ENCODE measurements at places on chromosomes 4 and X.

GRCh38 chr4:5955856-5956255 is 62.4 kb downstream of the C4orf50 start:
- DNase-seq = no peak

DNA sequence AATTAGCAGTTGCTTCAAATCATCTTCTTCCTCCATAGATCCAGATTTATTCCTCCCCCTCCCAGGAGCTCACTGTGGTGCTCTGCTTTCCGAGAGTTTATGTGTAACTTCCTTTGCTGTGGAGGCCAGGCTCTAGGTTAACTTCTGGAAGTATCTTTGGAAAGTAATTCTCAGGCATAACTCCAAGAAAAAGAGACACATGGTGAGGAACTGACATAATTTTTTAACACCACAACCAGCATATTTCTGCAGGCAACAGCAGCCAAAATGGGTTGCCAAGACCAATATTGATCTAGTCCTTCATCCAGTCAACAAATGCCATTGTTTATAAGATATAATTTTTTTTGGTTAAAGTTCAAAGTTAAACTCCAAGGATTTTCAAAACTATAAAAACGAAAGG is 114.5 kb upstream of the RBPJ start:
- DNase-seq = no peak

GRCh38 chrX:64853424-64853823 is 122.8 kb downstream of the ZC4H2 start:
- DNase-seq = no peak

GRCh38 chrX:153688911-153689590 is 1.3 kb downstream of the SLC6A8 start:
- no peak for DNase-seq

DNA sequence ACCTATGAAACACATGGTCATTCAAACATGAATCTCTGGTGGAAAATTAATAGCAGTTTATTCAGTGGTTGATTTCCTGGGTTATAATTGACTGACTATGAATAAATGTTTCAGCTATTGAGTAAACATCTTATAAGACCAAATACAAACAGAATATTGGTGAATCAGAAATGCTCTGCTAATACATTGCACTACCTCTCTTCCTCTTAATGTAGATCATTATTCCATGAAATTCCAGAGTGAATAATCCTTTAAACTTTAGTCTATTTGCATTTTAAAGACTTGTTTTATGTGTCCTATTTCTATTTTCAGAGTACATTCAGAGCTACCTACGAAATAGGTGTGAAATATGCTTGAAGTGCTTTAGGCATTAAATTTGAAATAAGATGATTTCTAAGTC is 715.4 kb downstream of the ADGRL3 start:
- DNase-seq = no peak

DNA sequence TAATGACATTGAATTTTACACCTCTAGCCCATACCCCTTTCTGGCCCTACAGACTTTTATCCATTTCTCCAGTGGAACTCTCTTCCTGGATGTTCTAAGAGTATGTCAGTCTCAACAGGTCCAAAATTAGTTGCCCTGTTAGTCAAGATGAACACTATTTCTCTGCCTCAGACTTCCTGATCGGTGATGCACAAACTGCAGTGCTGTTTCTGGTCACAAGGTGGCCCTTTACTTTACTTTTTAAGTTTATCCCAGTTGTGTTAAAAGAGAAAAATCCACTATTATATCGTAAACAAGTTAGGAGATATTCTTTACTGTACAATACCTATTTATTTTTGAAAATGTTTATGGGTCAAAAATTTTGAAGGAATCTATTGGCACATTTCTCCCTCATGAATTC is 13.1 kb downstream of the TCEAL7 start:
- DNase-seq = peak; percentile 16

- no peak for DNase-seq
Measured at GRCh38 chrX:118522230-118522926, 26.8 kb downstream of the DOCK11 start.

DNA sequence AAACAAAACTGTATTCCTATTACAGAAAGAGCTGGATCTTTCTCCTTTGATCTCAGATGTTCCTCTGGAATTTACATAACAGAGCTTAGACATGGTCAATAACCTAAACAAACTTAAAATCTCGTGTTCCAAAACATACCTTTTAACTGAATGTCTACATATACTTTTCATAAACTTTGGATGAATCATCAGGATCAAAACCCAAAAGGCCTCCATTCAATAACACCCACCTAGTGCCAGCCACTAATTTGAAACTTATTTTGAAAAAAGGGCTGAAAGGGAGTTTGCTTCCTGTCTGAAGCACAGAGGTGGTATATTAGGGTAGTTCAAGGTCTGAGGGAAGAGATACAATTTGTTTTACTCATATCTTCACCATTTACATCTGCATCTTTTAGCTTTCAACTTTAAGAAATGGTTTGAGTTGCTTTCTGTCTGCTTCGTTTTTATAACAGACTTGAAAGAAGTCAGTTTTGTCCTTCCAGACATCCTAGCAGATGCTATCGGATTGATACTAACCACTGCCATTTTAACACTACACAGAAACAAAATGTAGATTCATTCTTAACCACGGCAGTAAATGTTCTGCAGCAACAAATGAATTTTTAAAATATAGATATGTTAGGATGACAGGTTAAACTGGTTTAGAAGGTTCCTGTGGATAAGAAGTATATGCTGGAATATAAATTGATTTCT is 242.8 kb upstream of the DKK2 start:
- DNase-seq = no peak

- DNase-seq = no peak
Measured at GRCh38 chrX:154004315-154004714, 15.4 kb downstream of the IRAK1 start.

DNA sequence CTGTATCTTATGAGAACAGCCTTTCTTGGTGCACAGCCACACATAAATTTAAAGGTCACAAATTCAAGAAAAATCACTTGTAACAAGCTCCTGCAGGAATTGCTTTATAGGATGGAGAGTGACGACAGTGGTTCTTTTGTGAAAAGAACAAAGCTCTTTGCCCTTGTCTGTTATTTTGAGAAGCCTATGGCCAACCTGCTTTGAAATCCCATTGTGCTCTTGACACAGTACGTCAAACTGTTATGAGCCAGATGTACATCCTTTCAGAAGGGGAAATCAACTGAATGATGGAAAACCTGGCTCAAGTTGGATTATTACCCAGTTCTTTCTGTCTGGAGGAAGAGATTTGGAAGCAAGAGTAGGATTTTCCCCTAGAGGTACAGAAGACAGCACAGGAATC is 1454.2 kb downstream of the ARAP2 start:
- DNase-seq = no peak

GRCh38 chr4:106803083-106803482 is 233.0 kb downstream of the DKK2 start:
- no peak for DNase-seq

- DNase-seq = no peak
Measured at GRCh38 chr4:7717946-7718490, 221.6 kb downstream of the AFAP1 start.

GRCh38 chrX:55778322-55778721 is 60.8 kb downstream of the RRAGB start:
- DNase-seq = no peak

- no peak for DNase-seq
Measured at GRCh38 chr4:150005537-150005936, 72.7 kb upstream of the DCLK2 start.

DNA sequence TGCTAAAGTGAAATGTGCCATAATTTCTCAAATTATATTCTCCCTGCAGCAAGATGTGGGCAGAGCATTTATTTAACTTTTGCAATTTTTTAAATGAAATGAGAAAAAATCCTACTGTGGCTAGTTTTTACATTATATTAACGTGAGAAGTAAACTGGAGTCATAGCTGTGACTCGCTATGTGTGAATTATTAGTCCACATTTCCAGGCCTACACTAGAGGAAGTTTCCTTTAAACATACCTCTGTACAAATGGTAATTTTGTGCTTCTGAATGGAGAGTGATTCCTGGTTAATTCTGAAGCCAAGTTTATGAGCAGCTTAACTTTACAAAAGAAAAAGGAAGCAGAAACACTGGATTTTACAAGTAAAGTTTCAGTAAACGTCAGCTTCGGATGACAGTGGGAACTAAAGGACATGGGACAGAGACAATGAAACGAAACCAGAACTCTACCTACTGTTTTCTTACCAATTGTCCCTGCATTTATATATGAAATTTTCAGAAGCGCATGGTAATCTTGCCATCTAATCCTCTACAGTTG is 72.4 kb downstream of the FBXO8 start:
- no peak for DNase-seq

DNA sequence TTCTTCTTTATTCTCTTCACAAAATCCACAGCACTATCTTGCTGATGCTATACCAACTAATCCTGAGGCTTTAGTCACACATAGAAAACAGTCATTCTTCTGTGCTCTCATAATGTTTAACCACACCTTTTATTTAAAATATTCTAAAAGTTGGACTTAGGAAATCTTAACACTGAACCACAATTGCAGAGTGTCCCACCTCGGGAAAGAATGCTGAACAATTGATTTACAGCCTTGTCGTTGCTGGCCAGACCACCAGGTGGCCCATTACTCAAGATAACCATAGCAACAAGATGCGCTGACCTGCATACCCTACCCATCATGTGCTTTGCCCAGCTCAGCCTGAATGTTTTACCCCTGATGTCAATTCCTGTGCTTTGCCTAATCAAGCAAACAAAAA is 100.8 kb downstream of the ARSJ start:
- no peak for DNase-seq

- no peak for DNase-seq
Measured at GRCh38 chr4:6307891-6308290, 38.2 kb downstream of the WFS1 start.

DNA sequence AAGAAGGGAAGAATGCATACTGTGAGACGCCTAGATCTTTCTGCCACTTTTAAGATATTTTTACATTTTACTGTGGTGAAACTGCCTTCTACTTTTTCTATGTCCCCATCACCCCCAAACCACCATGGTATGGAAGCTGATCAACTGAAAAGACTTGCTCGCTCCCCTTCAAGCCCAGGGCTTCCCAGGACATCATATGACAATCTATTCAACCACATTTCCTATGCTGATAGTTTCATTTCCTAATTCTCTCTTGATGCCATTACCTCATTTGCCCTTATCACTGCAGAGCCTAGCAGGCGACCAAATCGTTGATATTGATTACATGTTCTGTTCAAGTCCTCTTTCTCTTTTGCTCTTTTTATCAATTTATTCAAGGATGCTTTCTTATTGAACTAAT is 40.1 kb upstream of the KLHL34 start:
- DNase-seq = no peak

GRCh38 chr4:110128472-110128919 is 69.9 kb downstream of the ELOVL6 start:
- DNase-seq = no peak

- DNase-seq = no peak
Measured at GRCh38 chr4:144562019-144562705, 83.8 kb upstream of the HHIP start.

GRCh38 chr4:34572026-34572425 is 1672.3 kb downstream of the ARAP2 start:
- DNase-seq = no peak
